ENCODE measurements at places on chromosomes 5 and 9.

DNA sequence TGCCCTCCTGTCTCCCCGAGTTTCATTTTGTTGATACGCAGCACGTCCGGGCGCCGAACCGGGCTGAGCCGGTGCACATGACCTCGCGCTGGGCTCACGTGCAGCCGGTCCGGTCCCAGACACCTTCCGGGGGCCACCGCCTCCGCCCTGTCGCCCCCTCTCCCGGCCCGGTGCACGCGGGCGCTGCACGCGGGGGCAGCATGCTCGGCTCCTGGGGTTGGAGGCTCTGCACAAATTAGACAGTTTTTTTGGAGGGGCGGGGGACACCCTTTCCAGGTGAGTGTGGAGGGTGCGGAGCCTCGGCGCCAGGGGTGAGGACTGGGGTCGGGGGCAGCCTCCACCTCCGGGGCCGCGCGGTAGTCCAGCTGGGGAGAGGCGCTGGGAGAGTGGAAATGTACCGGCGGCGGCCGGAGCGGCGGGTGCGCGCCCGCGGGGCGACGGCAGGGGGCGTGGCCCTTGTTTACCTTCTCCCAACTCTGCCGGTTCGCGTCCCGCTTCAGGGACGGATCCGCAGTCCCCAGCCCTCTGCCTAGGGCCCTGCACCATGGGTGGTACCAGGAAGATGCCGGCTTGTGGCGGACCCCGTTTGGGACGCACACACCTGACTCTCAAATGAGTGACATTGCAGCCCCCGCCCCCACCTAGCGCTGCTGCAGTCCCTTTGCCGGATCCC, 1.1 kb downstream of the JADE2 start:
- H3K4me3 ChIP-seq = peak overlapping the region; percentile 93
- H3K27me3 ChIP-seq = peaks cover 2% of the 10 kb centered on the region
- DNase-seq = no peak
- H3K36me3 ChIP-seq = no peaks in the 10 kb centered on the region

GRCh38 chr9:117170567-117170966, 244.3 kb downstream of the ASTN2 start:
- H3K27ac ChIP-seq = no peak overlapping the region
- no peaks in the 10 kb centered on the region for H3K36me3 ChIP-seq
- H3K27me3 ChIP-seq = peaks cover 4% of the 10 kb centered on the region
- no peak for DNase-seq

DNA sequence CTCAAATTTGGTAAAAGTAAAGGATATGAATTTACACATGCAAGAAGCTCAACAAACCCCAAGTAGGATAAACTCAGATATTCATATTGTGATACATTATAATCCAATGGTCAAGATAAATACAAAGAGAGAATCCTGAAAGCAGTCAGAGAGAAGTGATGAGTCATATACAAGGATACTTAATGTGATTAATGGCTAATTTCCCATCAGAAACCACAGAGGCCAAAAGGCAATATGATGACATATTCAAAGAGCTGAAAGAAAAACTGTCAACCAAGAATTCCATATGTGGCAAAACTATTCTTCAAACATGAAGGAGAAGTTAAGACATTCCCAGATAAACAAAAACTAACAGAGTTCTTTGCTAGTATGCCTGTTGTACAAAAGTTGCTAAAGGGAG, 19.5 kb upstream of the IRF1 start:
- H3K4me1 ChIP-seq = peaks cover 22% of the 10 kb centered on the region
- no peak overlapping the region for H3K4me3 ChIP-seq
- DNase-seq = no peak
- peaks cover 12% of the 10 kb centered on the region for H3K36me3 ChIP-seq
- no peak overlapping the region for H3K27ac ChIP-seq
- H3K27me3 ChIP-seq = no peaks in the 10 kb centered on the region

GRCh38 chr9:19108038-19108437, 5.3 kb upstream of the HAUS6 start:
- DNase-seq = no peak
- H3K27ac ChIP-seq = no peak overlapping the region
- H3K27me3 ChIP-seq = no peaks in the 10 kb centered on the region
- H3K36me3 ChIP-seq = no peaks in the 10 kb centered on the region
- peaks cover 1% of the 10 kb centered on the region for H3K4me1 ChIP-seq

DNA sequence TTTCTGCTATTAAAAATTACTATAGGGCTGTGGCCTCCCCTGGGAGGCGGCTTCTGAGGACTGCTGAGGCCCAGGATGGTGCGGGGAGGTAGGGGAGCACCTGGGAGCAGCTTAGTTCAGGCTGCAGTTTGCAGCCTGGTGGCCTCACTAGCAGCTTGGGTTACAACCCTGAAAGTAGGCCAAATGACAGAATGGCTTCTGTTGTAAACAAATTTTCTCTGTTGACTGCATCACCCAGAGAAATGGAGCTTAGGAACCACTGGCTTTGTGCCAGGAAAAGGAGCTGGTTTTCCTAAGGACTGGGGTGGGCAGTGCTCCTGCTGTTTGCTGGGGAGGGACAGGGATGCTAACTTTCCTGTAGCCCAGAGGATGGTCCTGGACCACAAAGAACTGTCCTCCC, 130.3 kb downstream of the ENTREP1 start:
- H3K27ac ChIP-seq = no peak overlapping the region
- peaks cover 15% of the 10 kb centered on the region for H3K36me3 ChIP-seq
- H3K4me1 ChIP-seq = no peaks in the 10 kb centered on the region
- DNase-seq = no peak
- no peaks in the 10 kb centered on the region for H3K27me3 ChIP-seq

- H3K27ac ChIP-seq = no peak overlapping the region
- no peaks in the 10 kb centered on the region for H3K27me3 ChIP-seq
- no peaks in the 10 kb centered on the region for H3K36me3 ChIP-seq
Measured at GRCh38 chr5:59423021-59423420, 470.5 kb downstream of the PDE4D start.

GRCh38 chr5:57494104-57495098, 11.8 kb upstream of the ACTBL2 start:
- peaks cover 41% of the 10 kb centered on the region for H3K4me1 ChIP-seq
- no peak overlapping the region for H3K4me3 ChIP-seq
- H3K27me3 ChIP-seq = no peaks in the 10 kb centered on the region

DNA sequence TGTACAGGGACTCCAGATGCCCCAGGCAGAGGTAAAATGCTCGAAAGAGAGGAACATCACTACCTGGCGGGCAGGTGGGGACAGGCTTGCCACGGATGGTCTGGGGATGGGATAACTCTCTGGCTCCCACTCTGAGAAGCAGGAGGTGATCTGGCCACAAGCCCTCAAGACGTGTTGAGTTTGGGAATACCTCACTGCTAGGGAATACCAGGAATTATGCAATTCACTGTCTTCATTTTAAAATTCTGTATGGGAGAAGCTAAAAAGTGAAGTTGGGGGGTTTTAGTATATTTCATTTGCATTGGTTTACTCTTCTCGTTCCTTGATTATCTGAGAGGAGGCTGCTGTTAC, 510.4 kb downstream of the CCDC171 start:
- H3K4me1 ChIP-seq = peaks cover 12% of the 10 kb centered on the region

GRCh38 chr5:6636293-6636692, 3.1 kb downstream of the SRD5A1 start:
- peaks cover 18% of the 10 kb centered on the region for H3K4me1 ChIP-seq
- no peaks in the 10 kb centered on the region for H3K36me3 ChIP-seq
- H3K27ac ChIP-seq = no peak overlapping the region
- DNase-seq = no peak
- no peaks in the 10 kb centered on the region for H3K27me3 ChIP-seq

DNA sequence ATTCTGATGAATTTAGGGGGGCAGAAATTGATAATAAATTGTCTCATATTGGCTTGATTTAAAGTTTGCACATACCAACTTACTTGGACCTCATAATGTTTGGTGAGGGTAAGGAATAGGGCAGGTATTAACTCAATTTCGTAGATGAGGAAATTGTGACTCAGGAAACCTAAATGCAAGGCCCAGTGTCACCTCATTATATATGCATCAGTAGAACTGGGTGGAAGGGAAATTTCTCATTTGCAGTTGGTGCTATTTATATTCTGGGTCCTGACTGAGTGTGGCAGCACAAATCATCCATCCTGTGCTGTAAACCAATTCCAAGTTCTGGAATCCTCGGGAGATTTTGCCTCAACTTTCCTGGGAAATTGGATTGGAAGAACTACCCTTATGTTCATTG, 103.0 kb downstream of the SPATA31D1 start:
- H3K4me1 ChIP-seq = peaks cover 3% of the 10 kb centered on the region
- H3K4me3 ChIP-seq = no peak overlapping the region
- no peak overlapping the region for H3K27ac ChIP-seq
- peaks cover 6% of the 10 kb centered on the region for H3K27me3 ChIP-seq
- no peaks in the 10 kb centered on the region for H3K36me3 ChIP-seq
- DNase-seq = no peak

GRCh38 chr5:37002176-37002751, 125.7 kb downstream of the NIPBL start:
- no peak for DNase-seq
- H3K27ac ChIP-seq = no peak overlapping the region
- no peaks in the 10 kb centered on the region for H3K27me3 ChIP-seq
- no peaks in the 10 kb centered on the region for H3K4me1 ChIP-seq

DNA sequence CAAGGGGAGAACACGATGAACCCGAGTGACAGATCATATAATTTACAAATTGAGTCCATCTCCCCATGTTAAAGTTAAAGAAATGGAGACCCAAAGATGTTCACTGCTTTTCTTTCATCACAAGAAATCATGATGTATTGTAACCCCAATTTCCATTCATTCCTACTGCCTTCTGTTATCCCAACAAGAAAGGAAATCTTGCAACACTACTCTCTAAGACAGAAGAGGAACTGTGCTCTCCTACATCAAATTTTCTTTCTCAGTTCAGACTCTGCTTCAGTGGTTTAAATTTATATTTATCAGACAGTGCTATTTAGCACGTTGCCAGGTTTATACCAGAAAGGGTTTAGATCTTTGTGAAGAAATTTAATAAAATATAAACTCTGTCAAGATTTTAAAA, 83.8 kb upstream of the RASA1 start:
- H3K36me3 ChIP-seq = no peaks in the 10 kb centered on the region
- no peaks in the 10 kb centered on the region for H3K4me1 ChIP-seq
- no peak for DNase-seq
- H3K4me3 ChIP-seq = no peak overlapping the region
- no peak overlapping the region for H3K27ac ChIP-seq
- peaks cover 10% of the 10 kb centered on the region for H3K27me3 ChIP-seq

- H3K4me1 ChIP-seq = peaks cover 10% of the 10 kb centered on the region
- peaks cover 3% of the 10 kb centered on the region for H3K36me3 ChIP-seq
- no peak for DNase-seq
- H3K4me3 ChIP-seq = no peak overlapping the region
Measured at GRCh38 chr9:124010303-124010664, 1.3 kb upstream of the LHX2 start.

DNA sequence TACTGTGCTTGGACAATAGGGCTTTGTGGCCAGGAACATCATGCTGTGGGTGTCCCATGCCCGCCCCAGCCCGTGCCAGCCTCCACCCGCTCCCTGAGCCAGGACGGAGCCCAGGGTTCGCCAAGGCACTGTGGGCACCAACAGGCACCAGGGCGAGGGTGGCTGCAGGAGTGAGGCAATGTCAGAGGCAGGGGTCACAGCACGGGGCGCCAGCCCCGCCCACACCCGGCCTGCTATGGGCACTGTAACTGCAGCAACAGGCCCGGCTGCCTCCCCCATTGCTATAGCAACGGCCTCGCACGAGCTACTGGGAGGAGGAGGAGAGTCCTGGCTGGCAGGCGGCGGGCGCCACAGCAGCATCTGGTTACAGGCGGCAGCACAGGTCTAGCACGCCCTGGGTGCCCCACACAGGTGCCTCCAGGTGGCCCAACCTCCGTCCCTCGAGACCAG, 2.5 kb downstream of the ABCA2 start:
- no peaks in the 10 kb centered on the region for H3K36me3 ChIP-seq
- H3K27me3 ChIP-seq = no peaks in the 10 kb centered on the region
- no peak overlapping the region for H3K27ac ChIP-seq
- no peak overlapping the region for H3K4me3 ChIP-seq

GRCh38 chr5:91535499-91535898, 152.4 kb upstream of the ARRDC3 start:
- no peak for DNase-seq
- no peak overlapping the region for H3K27ac ChIP-seq
- no peaks in the 10 kb centered on the region for H3K4me1 ChIP-seq
- no peak overlapping the region for H3K4me3 ChIP-seq
- no peaks in the 10 kb centered on the region for H3K36me3 ChIP-seq

- H3K27ac ChIP-seq = no peak overlapping the region
- H3K4me1 ChIP-seq = peaks cover 34% of the 10 kb centered on the region
- no peak for DNase-seq
- no peak overlapping the region for H3K4me3 ChIP-seq
Measured at GRCh38 chr5:55572020-55572419, 37.3 kb upstream of the PLPP1 start.

DNA sequence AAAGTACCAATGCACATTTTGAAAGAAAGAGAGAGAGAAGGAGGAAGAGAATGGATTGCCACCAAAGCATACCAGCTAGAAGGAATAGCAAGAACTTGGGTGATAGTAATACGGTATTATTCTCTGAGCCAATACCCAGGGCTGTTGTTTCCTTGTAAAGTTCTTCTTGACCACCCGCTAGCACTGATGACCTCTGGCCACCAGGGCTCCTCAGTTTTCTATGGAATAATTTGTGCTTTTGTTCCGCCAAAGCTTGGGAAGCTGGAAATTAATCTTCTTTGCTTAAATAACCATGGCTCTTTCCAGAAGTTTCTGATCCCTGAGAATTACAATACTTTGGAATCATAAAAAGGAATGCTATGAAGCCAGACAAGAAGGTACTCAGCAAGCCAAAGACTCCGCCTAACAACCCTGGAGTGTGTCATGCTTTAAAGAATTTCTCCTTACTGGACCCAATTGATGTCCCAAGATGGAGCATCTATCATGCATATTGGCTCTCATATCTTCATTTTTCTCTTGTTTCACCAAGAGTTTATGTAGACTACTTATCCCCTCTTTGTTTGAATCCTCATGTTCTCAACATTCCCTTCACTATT, 29.8 kb downstream of the OR2K2 start:
- no peak for DNase-seq
- peaks cover 24% of the 10 kb centered on the region for H3K4me1 ChIP-seq
- no peak overlapping the region for H3K4me3 ChIP-seq
- no peaks in the 10 kb centered on the region for H3K36me3 ChIP-seq
- H3K27ac ChIP-seq = no peak overlapping the region

- H3K4me1 ChIP-seq = peaks cover 5% of the 10 kb centered on the region
- no peak overlapping the region for H3K27ac ChIP-seq
- DNase-seq = no peak
- no peak overlapping the region for H3K4me3 ChIP-seq
- no peaks in the 10 kb centered on the region for H3K27me3 ChIP-seq
- peaks cover 4% of the 10 kb centered on the region for H3K36me3 ChIP-seq
Measured at GRCh38 chr5:105726093-105726492, 1944.6 kb downstream of the EFNA5 start.

DNA sequence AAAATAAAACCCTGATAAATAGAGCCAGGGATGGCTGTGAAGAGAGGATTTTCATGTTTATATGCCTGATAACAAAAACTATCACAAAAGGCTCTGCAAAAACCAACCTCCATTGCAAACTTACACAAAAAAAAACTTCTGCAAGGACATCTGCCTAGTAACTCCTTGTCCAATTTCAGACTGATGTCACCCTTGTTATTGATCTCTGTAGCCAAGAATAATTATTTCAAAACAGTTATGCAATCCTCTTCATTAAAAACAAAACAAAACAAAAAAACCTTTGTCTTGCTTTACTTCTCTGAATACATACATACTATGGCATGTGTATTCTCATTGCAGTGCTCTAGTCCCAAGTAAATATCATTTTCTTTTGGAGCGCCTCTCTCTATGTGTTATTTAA, 49.7 kb downstream of the PHAX start:
- H3K36me3 ChIP-seq = peaks cover under 1% of the 10 kb centered on the region
- DNase-seq = no peak
- H3K27ac ChIP-seq = no peak overlapping the region
- no peaks in the 10 kb centered on the region for H3K4me1 ChIP-seq

- no peaks in the 10 kb centered on the region for H3K4me1 ChIP-seq
- H3K27me3 ChIP-seq = peaks cover 3% of the 10 kb centered on the region
- DNase-seq = no peak
- H3K4me3 ChIP-seq = no peak overlapping the region
- H3K27ac ChIP-seq = no peak overlapping the region
Measured at GRCh38 chr9:109681301-109681700, 98.7 kb upstream of the PALM2AKAP2 start.

All from chondrocyte (in vitro differentiated cells).